ENCODE measurements at places on chromosomes 1 and 21.

GRCh38 chr1:7363450-7363849 lies 407.6 kb upstream of the VAMP3 start:
- no peak for DNase-seq

DNA sequence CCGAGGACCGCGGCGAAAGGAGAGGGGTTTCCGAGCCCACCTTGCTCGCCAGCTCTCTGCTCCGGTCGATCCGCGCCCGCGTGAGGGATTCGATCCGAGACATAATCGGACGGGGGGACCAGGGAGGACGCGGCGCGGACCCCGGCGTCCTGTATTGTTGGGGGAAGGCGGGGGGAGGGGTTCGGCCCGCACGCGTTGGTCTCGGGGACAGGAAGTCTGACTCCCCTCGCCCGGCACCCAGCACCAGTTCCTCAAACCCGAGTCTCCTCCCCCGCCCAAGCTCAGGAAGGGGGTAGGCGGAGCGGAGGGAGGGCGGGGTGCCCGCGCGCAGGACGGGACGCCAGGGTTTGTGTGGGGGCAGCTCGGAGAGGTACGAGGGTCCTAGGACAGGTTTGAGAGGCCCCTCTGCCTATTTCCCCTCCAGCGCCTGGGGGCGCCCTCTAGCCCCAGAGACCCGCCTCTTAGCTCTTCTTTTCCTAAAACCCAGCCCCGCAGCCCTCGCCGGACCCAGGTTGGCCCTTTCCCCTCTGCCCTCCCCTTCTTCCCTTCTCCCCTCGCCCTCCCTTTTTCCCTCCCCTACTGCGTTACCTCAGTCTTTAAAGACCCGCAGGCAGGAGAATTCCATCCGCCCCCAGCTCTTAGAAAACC lies at the start of gene ARHGEF2:
Gene ARHGEF2 (minus strand): TSS at position 223 of the 648 bp plus-strand sequence. CDS start 120 bp downstream, at position 103.
- DNase-seq: peak; percentile 79

- no peak for DNase-seq
These were observed 126.9 kb upstream of the PLPPR5 start for GRCh38 chr1:99131546-99131945.

DNA sequence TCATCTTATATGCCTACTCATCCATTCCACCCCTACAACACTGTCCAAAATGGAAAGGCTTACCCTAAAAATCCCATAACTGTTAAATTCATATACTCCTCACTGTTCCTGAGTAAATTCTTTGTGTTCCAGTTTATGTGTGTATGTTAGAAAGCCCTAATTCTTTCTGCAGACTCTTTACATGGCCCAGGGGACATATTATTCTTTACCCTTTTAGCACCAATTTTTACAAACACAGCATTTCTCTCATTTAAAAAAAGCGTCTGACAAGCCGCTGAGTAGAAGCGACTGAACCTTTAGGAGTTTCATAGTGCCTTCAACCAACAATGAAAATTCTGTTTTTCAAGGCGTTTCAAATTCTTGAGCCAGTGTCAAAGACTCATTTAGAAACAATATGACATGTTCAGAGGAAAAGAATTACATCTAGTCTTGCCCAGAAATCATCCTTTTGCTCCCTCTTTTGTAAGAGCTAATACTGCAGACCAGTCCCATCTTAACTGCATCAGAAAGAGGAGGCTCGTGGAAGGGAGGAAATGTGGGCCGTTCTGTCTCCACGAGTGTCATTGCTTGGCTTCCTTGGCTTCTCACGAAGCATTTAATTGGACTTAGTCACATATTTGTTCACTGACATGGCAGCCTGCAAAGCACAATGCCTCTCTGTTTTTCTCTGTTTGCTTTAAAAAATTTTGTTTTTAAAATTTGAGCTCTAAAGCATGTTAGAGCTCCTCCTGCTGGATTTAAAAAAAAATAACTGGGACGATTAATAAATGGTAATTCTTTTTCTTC lies 21.3 kb upstream of the C1orf105 start:
- no peak for DNase-seq

GRCh38 chr1:234578735-234579134 lies 31.2 kb downstream of the IRF2BP2 start:
- no peak for DNase-seq

GRCh38 chr1:32953495-32953894 lies 11.1 kb downstream of the RNF19B start:
- DNase-seq: no peak

GRCh38 chr1:185996211-185996610 lies 262.0 kb downstream of the HMCN1 start:
- DNase-seq: no peak
